ENCODE measurements at places on chromosomes 12 and 14.

DNA sequence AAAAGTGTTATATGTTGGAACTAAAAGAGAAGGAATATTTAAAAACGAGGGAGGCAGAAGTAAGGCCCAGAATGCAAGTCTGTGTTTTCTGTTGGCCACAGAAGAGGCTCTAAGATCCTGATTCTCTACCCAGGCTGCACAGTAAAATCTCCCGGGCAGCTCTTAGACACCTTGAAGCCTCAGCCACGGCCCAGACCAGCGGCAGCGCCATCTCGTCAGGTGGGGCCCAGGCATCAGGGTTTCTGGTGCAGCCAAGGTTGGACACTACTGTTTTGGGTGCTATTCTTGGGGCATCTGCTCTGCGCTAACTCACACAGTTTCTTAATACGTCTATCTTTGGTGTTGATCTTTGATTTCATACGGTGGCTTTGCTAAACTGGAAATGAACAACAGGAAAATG is 16.8 kb downstream of the FAM181A start:
- no peak for DNase-seq

GRCh38 chr12:79938843-79939242 is 3.9 kb upstream of the PPP1R12A start:
- DNase-seq = no peak

- no peak for DNase-seq
Measured at GRCh38 chr12:76109879-76110278, 25.4 kb upstream of the NAP1L1 start.

- no peak for DNase-seq
Measured at GRCh38 chr12:7499636-7500035, 3.9 kb downstream of the CD163 start.

GRCh38 chr12:32039347-32039746 is 67.3 kb upstream of the BICD1 start:
- no peak for DNase-seq

DNA sequence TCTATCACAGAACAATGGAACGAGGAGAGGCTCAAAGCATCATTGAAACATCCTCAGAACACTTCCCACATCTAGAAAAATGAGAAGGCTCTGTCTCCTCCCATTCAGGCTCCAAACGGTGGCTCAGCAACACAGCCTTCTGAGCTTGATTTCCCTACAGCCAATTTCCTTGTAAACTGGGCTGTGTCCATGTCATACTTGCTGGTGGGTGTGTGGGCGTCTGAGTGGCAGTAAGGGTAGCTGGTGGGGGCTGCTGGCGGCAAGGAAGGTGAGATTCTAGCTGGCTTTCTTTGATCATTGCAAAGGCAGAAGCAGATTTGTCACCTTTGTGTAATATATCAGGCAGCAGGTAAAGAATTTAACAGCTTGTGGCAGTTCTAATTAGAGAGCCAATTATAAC is 163.7 kb downstream of the CALM1 start:
- no peak for DNase-seq

- DNase-seq = no peak
Measured at GRCh38 chr14:39203659-39204606, 28.9 kb downstream of the PNN start.

DNA sequence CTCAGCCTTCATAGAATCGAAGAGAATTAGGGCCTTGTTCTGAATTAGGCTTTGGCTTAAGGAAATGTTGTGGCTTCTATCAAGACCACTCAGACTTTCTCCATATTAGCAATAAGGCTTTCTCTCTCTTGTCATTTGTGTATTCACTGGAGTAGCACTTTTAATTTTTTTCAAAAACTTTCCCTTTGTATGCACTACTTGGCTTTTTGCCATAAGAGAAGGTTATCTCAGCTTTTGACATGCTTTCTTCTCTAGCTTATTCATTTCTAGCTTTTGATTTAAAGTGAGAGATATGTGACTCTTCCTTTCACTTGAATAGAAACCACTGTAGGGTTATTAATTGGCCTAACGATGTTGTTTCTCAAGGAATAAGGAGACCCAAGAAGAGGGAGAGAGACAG is 244.2 kb downstream of the GPHN start:
- DNase-seq = no peak

DNA sequence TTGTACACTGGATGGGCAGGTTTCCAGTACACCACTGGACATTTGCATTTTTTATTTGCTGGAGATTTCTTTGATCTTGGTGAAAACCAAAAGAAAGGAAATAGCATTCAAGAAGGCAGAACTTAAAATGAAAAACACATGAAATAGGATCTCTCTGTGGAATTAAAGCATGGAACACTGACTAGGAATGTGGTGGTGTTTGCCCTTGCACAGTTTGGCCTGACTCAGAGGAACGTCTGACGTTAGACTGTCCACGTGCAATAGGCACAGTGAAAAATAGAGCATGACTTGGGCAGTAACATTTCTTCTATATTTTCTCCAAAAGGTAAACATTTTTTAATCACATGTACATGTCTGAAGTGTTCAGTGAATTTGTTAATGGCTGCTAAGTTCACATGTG is 474.1 kb upstream of the PRICKLE1 start:
- DNase-seq = no peak

GRCh38 chr12:70823182-70823976 is 97.2 kb downstream of the PTPRR start:
- no peak for DNase-seq

GRCh38 chr14:105748204-105748578 is 221.8 kb downstream of the TMEM121 start:
- DNase-seq = no peak

DNA sequence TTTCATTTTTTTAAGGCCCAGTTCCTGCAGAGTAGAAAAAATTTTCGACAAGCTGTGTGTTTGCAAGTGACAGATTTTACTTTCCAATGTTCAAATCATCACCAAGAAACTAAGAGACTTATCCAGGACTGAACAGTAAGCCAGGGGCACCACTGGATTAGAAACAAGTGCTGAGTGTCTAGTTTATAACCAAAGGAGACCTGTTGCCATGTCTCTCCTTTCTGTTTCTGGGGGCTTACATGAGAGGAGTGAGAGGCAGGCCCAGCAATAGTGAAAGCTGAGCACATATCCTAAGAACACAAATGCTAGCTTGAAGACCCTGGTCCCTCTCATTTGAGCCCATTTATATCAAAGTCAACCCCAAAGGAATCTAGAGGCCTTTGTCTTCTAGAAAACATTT is 2.9 kb downstream of the IFNG start:
- no peak for DNase-seq

DNA sequence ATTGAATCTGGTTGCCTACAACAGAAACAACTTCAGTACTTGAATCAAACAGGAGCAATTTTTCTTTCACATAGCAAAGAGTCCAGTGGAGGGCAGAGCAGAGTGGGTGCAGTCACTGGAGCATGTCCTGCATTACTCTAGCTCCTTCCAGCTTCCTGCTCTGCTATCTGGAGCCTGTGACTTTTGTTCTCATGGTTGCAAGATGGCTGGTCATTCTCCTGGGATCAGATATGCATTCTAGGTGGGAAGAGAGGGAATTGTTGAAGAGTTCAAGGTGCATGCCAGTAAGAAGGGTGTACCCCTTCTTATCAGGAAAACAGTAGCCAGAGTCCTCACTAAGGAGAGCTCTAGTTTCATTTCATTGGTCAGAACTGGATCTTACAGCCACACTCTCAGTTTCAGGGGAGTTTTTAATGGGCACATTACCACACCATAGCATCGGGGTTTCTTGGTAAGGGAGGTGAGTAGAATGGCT is 8.0 kb downstream of the IFT43 start:
- DNase-seq = no peak

DNA sequence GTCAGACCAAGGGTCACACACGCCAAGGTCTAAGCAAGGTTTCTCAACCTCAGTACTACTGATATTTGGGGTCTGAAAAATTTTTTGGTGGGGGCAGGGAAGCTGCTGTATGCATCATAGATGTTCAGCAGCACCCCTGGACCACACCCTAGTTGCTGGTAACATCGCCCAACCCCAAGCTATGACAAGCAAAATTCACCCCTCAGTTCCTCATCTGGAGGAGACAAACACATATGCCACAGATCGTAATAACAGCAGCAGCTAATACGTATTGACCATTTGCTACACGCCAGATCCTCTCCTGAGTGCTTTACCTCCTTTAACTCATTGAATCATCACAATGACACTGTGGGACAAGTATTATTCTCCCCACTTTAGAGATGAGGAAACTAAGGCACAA is 46.4 kb downstream of the ACTN1 start:
- DNase-seq = no peak

GRCh38 chr14:22177870-22178269 is 411.2 kb downstream of the DAD1 start:
- DNase-seq = no peak

- no peak for DNase-seq
Measured at GRCh38 chr12:108302016-108302402, 37.1 kb downstream of the CMKLR1 start.

DNA sequence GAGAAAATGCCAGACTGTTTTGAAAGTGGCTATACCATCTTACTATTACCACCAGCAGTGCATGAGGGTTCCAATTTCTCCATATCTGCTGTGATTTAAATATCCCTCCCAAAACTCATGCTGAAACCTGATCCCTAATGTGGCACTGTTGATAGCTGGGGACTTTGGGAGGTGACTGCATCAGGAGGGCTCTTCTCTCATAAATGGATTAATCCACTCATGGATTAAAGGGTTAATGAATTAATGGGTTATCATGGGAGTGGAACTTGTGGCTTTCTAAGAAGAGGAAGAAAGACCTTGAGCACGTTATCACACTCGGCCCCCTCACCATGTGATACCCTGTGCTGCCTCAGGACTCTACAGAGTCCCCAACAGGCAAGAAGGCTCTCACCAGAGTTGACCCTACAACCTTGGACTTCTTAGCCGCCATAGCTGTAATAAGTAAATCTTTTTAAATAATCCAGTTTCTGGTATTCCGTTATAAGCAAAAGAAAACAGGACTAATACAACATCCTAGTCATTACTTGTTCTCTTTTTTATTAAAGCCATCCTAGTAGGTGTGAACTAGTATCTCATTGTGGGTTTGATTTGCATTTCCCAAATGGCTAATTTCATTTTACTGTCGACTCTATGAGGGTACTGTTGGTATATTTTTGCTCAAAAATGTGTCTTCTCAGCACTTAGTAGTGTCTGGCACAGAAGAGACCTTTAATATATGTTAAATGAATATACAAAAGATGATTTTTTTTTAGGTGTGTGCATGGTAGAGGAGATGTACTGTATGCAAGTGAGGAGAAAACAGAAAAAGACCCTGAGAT is 14.3 kb downstream of the PPP1R12A start:
- no peak for DNase-seq

- no peak for DNase-seq
Measured at GRCh38 chr14:104702106-104702505, 12.7 kb downstream of the INF2 start.

GRCh38 chr14:100727086-100727872 is 587 bp downstream of the DLK1 start:
- no peak for DNase-seq

DNA sequence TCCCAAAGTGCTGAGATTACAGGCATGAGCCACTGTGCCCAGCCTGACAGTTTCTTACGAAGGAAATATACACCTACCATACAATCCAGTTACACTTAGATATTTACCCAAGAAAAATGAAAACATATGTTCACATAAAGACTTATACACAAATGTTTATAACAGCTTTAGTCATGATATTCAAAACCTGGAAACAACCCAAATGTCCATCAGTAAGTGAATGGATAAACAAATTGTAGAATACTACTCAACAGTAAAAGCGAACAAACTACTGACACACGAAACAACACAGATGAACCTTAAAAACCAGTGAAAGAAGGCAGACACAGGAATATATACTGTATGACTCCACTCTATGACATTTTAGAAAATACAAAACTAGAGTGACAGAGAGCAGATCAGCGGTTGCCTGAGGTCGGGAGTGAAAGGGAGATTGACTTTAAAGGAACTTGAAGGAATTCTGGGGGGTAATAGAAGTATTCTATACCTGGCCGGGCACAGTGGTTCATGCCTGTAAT is 83.6 kb downstream of the SPRING1 start:
- no peak for DNase-seq

DNA sequence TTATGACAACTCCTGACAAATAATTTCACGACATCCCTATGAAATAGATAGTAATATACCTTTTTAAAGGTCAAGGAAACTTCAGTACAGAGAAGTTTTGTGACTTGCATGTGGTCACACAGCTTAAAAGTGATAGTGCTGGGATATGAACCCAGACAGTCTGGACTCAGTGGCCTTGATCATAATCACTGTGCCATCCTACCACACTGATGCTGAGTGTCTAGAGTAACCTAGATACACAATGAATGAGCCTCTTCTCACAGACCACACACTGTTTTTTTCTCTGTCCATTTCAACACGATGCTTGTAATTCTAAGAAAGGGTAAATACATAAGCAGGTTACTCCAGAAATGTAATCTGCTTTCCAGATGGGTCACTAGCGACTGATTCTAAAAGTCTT is 88.2 kb downstream of the SYNE2 start:
- DNase-seq = no peak

DNA sequence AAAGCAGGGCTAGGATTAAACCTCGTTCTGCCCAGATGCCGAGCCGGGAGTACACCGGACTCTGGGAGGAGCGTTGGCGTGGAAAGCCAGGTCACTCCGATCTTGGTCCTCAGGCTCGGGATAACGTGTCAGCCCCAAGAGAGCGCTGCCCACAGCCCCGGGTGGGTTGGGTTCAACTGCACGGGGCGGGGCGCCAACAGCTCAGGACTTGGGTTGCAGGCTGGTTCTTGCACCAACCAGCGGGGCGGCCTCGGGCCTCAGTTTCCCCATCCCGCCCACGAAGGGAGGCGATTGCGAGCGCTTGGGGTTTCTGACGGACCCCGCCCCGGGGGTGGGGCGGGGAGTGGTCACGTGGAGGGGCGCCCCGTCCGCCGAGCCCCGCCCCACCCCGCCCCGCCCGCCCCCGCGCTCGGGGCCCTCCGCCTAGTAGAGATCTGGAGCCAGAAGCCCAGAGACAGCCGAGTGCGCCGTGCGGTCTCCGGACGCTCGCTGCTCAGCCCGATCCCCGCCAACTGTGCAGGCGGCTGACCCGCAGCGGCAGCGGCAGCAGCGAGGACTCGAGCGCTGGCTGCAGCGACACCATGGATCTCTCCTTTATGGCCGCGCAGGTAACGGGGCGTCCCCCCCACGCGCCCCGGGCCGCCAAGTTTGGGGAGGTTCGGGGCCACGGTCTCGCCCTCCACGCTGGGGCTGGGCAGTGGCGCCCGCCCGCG is at the start of gene C14orf132:
C14orf132 (plus strand) TSS at position 443 of the 713 bp plus-strand sequence; CDS start at position 582, 139 bp downstream.
- DNase-seq = peak; percentile 14

DNA sequence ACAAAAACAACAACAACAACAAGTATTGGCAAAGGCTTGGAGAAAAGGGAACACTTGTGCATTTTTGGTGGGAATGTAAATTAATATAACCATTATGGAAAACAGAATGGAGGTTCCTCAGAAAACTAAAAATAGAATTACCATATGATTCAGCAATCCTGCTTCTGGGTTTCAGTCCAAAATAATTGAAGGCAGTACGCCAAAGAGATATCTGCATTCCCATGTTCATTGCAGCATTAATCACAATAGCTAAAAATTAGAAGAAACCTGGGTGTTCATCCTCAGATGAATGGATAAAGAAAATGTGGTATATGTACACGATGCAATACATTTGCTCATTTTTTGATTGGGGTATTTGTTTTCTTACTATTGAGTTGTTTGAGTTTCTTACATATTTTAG is 813.0 kb downstream of the NRXN3 start:
- DNase-seq = no peak

All from stimulated activated CD8-positive, alpha-beta memory T cell treated with anti-CD3 and anti-CD28 coated beads, Interleukin-2, amount 100 ng/mL, for 1 hour (primary cell).